ENCODE measurements at places on chromosomes 3 and 15.

DNA sequence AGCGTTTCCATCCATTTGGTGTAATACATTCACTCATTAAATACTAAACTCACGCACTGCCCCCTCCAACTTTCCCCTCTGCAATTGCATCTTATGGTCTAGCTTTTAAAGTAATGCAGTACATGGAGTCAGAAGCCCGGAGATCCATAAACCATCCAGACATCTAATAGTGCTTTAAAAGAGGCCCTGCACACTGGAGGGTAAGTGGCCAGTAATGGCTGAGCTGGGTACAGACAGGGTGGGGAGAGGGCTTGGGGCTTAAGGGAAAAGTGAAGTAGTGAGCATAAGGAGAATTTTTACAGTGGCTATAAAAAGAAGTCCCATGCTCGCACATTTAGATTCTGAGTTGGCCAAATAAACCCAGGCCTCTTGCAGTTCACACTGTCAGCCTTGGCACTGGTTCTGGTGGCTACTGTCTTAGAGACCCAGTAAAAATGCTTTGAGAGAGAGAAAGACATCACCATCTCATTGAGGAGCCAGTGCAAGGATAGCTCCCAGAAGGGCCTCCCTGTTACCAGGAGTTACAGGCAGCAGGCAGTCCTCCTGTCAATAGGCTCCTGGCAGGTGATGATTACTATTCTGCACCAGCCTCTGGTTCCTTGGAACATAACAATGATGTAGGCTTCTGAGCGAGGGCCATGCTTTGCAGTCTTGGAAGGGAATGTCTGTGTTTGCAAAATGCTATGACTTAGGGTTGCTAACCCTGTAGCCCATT lies 112.6 kb upstream of the NEO1 start:
- no peak for DNase-seq

- peak; percentile 1 for DNase-seq
Observed at GRCh38 chr3:5187920-5188418, 462 bp downstream of the EDEM1 start.

- no peak for DNase-seq
Observed at GRCh38 chr3:147838652-147839051, 429.5 kb downstream of the ZIC1 start.

DNA sequence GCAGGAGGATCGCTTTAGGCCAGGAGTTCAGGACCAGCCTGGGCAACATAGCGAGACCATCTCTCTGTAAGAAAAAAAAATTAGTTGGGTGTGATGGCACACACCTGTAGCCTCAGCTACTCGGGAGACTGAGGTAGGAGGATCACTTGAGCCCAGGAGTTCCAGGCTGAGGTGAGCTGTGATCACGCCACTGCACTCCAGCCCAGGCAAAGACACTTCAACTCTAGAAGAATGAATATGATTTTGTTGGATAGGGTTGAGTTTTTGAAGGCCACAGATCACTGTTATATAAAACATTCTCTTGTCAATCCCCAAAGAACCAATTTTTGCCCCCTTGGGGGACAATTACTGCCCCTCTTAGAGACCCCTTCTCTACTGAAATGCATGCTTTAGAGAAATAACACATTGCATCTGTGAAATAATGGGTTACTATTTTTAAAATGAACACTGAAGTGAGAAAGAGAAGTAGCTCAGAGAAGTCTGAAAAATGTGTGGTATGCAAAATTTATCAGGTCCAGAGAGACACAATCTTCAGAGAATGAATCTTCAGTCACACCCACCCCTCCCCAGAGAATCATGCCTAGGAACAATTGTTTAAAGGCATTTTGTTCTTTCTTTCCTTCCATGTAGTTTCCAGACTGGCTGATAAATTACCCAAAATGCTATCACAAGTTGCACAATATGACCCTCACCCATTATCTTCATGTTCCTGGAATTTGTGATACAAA lies 42.7 kb downstream of the METTL6 start:
- DNase-seq: no peak

GRCh38 chr3:46496746-46497555 lies 825 bp upstream of the RTP3 start:
- no peak for DNase-seq

- DNase-seq: no peak
Observed at GRCh38 chr3:153370680-153371079, 208.7 kb downstream of the RAP2B start.

DNA sequence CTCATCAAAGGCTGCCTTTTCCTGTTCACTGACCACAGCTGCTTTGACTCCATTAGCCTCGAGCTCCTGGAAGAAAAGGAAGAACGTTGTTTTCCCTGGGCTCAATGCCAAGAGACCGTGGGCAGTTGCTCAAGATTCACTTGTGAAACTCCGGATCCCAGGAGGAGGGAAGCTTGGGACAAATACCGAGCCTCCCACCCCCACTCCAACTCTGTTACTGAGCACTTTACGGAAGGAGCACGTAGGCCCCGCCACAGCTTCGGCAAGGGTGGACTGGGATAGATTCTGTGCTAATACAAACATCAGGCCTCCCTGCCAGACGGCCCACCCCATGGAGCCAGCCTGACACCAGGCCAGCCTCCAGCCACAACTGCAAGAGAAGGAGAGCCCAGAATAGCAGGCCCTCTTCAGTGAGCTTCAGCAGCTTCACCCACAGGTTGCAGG lies 10.8 kb upstream of the FANCD2 start:
- no peak for DNase-seq

DNA sequence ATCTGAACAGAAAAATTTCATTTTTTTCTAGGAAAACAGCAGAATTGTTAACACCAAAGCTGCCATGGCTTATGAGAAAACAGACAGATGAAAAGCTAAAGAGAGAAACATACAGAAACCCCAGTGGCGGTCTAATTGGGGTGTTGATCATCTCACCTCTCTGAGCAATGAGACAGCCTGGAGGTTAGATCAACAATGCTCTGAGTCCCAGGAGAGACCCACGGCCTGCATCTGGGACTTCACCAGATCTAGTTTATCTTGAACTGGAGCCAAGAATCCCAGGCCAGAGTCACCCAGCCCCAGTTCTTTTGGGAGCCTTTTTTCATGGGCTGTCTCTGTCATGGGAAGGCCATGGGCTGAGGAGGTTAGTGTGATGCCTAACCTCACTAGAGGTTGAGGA lies 3.5 kb upstream of the GALNT15 start:
- no peak for DNase-seq

- DNase-seq: no peak
Observed at GRCh38 chr15:42849836-42850235, 70.7 kb downstream of the TTBK2 start.

DNA sequence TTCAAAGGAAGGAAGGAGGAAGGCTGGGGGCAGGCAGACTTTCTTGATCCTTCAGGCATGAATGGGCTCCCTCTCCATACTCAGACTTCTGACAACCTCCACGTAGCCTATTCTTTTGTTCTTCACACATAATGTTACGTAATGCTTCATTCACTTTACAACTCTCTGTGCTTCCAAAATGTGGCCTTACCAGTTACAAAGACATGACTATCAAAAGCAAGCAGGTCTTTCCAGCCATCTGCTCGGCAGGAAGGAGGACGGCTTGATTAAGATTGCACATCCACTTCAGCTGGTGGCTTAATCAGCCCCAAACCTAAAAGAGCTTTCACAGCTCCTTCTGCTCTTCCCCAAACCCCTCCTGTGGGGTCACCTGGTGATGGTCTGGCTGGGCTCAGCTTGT lies 263.2 kb downstream of the XXYLT1 start:
- no peak for DNase-seq

DNA sequence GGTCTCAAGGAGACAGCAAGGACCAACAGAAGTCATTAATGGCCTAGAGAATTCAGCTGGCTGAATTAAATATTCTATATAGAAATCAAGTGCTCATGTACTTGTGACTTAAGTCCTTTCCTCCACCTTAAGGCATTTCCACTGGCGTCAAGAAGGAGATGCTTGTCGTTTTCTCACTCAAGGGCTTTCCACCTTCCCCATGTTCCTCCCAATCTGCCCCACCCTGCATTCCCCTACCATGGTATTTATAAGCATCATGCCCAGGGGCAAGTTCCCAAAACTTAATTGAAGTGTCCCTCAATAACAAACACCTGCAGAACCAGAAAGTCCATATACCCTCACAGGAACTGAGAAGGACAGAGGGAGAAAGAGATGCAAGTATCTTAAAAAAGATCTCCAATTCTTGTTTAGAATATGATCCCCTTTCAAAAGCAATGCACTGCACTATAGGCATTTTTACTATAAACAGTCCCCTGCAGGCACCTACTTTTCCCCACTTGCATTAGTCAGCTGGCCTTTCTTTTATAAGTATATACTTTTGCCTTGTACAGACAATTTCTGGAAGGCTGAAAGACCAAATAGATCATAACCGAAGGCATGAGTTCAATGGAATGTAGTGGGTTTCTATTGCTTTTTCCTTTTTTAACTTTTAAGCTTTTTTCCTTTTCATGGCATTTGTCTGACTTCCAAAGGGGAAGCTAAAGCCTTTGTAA lies 29.6 kb downstream of the TMEM39A start:
- no peak for DNase-seq

- no peak for DNase-seq
Observed at GRCh38 chr15:51380999-51381806, 39.7 kb downstream of the GLDN start.

DNA sequence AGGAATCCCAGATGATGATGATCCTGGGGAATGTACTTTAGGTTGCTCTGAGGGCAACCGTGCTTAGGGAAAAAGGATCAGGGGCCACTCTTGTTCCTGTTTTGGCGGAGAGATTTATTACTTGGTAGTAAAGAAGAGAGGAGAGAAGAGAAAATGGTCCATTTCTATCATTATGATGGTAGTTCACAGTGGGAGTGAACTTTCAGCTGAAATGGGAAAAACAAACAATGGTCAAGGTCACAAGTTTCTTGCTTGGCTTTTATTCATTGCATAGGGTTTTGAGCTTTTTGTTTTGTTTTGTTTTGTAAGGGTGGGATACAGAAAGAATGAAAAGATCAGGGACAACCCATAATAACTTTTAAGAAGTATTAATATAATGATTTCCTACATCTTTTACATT lies 7.7 kb upstream of the UMPS start:
- no peak for DNase-seq

GRCh38 chr3:52440671-52441070 lies 4.2 kb downstream of the SEMA3G start:
- no peak for DNase-seq

DNA sequence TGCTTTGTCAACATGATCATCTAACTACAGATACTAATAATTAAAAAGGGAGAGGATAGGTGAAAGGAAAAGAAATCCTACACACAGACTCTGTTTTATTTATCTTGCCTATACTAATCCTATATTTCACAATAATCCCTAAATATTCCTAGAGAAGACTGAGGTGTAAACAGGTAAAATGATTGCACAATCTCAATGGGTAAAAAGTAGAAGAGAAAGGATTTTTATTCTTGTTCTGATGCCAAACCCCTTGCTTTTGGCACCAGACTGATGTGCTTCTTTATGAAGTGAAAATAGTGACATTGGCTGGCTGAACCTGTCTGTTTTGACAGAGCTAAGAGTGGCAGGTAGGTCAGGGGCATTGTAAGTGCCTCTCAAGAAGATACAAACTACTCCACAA lies 101.9 kb upstream of the ZPLD1 start:
- DNase-seq: no peak

GRCh38 chr3:47440131-47440530 lies 35.6 kb downstream of the SCAP start:
- no peak for DNase-seq

DNA sequence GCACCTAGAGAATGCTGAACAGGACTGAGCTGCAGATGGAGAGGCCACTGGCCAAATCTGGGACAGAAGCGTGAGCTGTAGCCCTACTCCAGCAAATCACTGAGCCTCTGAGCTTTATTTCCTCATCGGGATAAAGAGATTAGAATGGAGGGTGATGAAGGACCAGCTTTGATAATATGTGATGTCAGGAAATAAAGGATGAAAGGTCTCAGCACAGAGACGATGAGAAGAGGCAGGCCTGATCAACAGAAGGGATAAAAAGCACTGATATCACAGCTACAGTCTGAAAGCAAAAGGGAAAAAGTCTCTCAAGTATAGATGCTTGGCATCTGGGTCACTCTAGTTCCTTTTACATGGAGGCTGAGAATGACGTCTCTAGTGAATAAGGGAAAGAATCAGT lies 70.0 kb downstream of the DHX30 start:
- DNase-seq: no peak

- DNase-seq: peak; percentile 49
Observed at GRCh38 chr3:150216041-150216811, 191.9 kb upstream of the TSC22D2 start.

- no peak for DNase-seq
Observed at GRCh38 chr3:14508966-14509795, 31.0 kb downstream of the GRIP2 start.

GRCh38 chr3:70771426-70772147 lies 459.1 kb upstream of the MDFIC2 start:
- no peak for DNase-seq

DNA sequence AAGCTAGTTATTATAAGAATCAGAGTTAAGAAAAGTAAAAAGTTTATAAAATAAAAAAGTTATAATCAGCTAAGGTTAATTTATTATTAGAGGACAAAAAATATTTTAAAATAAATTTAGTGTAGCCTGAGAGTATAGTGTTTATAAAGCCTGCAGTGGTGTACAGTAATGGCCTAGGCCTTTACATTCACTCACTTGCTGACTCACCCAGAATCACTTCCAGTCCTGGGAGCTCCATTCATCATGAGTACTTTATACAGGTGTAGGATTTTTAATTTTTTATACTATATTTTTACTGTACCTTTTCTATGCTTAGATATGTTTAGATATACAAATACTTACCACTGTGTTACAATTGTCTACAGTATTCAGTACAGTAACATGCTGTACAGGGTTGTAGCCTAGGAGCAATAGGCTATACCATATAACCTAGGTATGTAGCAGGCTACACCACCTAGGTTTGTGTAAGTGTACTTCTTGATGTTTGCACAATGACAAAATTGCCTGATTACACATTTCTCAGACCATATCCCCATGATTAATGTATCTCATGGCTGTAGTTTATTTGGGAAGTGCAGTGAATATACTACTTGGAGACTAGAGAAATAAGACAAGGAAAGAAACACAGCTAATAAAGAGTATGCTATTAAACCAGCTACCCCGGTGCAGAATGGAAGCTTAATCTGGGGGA lies 101.9 kb upstream of the GALNT15 start:
- DNase-seq: no peak

GRCh38 chr3:10927551-10927950 lies 65.0 kb upstream of the SLC6A1 start:
- DNase-seq: no peak

GRCh38 chr3:71226565-71227269 lies 356.8 kb downstream of the FOXP1 start:
- DNase-seq: no peak

DNA sequence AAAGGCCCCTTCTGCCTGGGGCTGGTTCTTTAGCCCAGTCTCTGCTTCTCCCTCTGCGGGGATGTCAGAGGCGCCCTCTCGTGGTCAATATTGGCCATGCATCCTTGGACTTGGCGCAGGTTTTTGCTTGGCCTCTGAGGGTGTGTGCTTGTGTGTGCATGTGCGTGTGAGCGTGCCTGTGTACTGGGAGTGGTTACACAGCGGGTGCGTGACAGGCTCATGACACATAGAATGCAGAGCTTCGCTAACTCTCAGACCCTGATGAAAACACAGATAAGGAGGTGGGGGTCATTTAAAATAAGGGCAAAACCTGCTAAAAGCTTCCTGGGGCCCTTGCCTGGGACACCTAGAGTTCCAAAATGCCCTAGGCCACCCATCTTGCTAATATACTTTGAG lies 160.9 kb downstream of the SMAD6 start:
- no peak for DNase-seq
